Thoracic aorta (tissue), 2 donors: ENCODE measurements at places on chromosomes 3 and 15.

- no peaks in the 10 kb centered on the region for H3K27me3 ChIP-seq
- DNase-seq, result no peak
- no peak overlapping the region for H3K4me3 ChIP-seq
- H3K4me1 ChIP-seq, result no peaks in the 10 kb centered on the region
Observed at GRCh38 chr3:73706771-73707170, 82.0 kb upstream of the PDZRN3 start.

DNA sequence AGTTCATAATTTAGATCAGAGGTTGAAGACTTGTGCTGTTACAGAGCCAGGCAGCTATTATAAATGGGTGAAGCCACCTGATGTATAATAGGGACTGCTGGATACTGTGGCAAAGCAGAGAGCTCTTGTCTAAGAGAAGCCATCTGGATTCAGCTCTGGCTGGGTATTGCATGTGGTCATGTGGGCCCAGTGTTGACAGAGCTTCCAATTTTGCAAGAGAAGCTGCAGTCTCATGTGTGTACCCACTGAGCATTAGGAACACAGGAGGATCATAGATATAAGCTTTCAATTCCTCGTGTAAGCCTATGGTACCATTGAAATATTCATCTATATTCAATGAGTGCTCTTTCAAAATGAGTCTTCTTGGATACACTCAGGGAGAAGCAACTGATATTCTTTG is 303.9 kb upstream of the SLCO3A1 start:
- no peaks in the 10 kb centered on the region for H3K4me1 ChIP-seq
- DNase-seq, result no peak
- H3K27ac ChIP-seq, result no peak overlapping the region
- no peak overlapping the region for H3K4me3 ChIP-seq
- H3K36me3 ChIP-seq, result no peaks in the 10 kb centered on the region
- no peaks in the 10 kb centered on the region for H3K27me3 ChIP-seq

- no peaks in the 10 kb centered on the region for H3K4me1 ChIP-seq
- no peak overlapping the region for H3K27ac ChIP-seq
- no peaks in the 10 kb centered on the region for H3K27me3 ChIP-seq
- H3K4me3 ChIP-seq, result no peak overlapping the region
Observed at GRCh38 chr3:76495216-76495615, 544.7 kb upstream of the ROBO2 start.

GRCh38 chr3:31858439-31858838 is 122.6 kb downstream of the OSBPL10 start:
- H3K27me3 ChIP-seq, result no peaks in the 10 kb centered on the region
- no peak overlapping the region for H3K27ac ChIP-seq
- H3K4me3 ChIP-seq, result no peak overlapping the region
- H3K4me1 ChIP-seq, result no peaks in the 10 kb centered on the region
- no peak for DNase-seq

GRCh38 chr3:101131767-101132166 is 138.5 kb upstream of the ABI3BP start:
- H3K27ac ChIP-seq, result no peak overlapping the region
- H3K36me3 ChIP-seq, result no peaks in the 10 kb centered on the region
- no peaks in the 10 kb centered on the region for H3K4me1 ChIP-seq
- H3K4me3 ChIP-seq, result no peak overlapping the region
- no peaks in the 10 kb centered on the region for H3K27me3 ChIP-seq

- no peaks in the 10 kb centered on the region for H3K27me3 ChIP-seq
- no peak overlapping the region for H3K4me3 ChIP-seq
- H3K27ac ChIP-seq, result peak overlapping the region; percentile 45
- DNase-seq, result no peak
- peaks cover 11% of the 10 kb centered on the region for H3K4me1 ChIP-seq
- no peaks in the 10 kb centered on the region for H3K36me3 ChIP-seq
Observed at GRCh38 chr3:125128861-125129501, 73.2 kb upstream of the HEG1 start.

- no peak for DNase-seq
- H3K27ac ChIP-seq, result no peak overlapping the region
- no peaks in the 10 kb centered on the region for H3K4me1 ChIP-seq
- H3K36me3 ChIP-seq, result no peaks in the 10 kb centered on the region
- no peak overlapping the region for H3K4me3 ChIP-seq
Observed at GRCh38 chr3:67037615-67038014, 39.5 kb downstream of the KBTBD8 start.

- no peak overlapping the region for H3K27ac ChIP-seq
- H3K36me3 ChIP-seq, result no peaks in the 10 kb centered on the region
- no peak for DNase-seq
- H3K4me3 ChIP-seq, result no peak overlapping the region
- no peaks in the 10 kb centered on the region for H3K27me3 ChIP-seq
Observed at GRCh38 chr3:172448661-172449465, 607 bp upstream of the GHSR start.

- DNase-seq, result no peak
- H3K27me3 ChIP-seq, result no peaks in the 10 kb centered on the region
- H3K4me3 ChIP-seq, result no peak overlapping the region
- no peaks in the 10 kb centered on the region for H3K36me3 ChIP-seq
Observed at GRCh38 chr15:41996921-41997592, 23.8 kb downstream of the PLA2G4E start.

DNA sequence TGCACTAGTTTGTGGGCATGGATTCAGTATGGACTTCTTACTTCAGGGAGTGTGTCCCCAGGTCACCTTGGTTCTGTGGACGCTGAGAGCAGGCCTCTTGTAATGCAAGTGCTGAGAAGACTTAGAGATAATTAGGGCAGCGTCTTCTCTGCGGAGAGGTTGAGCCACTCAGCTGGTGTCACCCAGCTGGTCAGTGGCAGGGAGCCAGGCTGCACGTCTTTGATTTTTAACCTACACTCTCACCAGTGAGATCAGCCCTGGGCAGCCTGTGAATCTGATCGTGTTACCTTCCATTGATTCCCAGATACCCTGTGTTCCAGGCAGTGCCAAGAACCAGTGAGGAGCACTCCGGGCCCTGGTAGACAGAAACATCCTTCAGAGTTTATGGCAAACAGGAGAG is 92.6 kb downstream of the SLCO3A1 start:
- H3K4me3 ChIP-seq, result no peak overlapping the region
- no peaks in the 10 kb centered on the region for H3K27me3 ChIP-seq
- no peak for DNase-seq

- peaks cover 3% of the 10 kb centered on the region for H3K36me3 ChIP-seq
- peak overlapping the region; percentile 66 for H3K27ac ChIP-seq
- DNase-seq, result no peak
Observed at GRCh38 chr3:123344175-123344906, 104.5 kb downstream of the ADCY5 start.

DNA sequence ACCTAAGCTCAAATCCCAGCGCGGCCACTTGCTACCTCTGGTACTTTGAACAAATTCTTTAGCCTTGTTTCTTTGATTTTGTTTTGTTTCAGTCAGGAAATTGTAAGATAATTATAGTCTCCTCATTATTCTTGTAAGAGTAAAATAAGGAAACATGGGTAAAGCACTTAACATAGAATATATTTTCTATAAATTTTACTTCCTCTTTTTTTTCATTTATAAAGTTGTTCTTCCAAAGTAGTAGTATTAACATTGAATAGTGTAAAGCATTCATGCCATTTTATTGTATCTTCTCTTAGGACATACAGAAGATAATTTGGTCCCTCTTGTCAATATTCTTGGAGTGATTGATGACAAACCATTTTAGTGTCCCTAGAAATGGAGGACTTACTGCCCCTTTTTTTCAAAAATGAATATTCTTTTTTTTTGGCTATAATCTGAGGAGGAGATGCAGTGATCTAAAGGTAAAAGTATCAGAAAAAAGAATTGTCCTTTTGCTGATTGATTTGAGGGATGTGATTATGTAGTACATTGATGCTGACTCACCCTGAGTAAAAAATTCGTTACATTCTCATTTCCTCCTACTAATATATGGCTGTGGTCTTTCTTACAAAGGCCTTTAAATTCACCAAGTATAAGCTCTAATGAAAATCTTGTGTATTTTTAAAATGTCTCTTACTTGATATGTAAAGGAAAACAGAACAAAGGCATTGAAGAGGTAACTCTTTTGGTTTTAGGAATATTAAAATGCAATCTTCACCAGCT is 51.0 kb downstream of the ALCAM start:
- no peaks in the 10 kb centered on the region for H3K4me1 ChIP-seq
- DNase-seq, result no peak
- no peak overlapping the region for H3K4me3 ChIP-seq
- no peaks in the 10 kb centered on the region for H3K36me3 ChIP-seq

- H3K4me1 ChIP-seq, result peaks cover 68% of the 10 kb centered on the region
- H3K36me3 ChIP-seq, result peaks cover 53% of the 10 kb centered on the region
- H3K27ac ChIP-seq, result no peak overlapping the region
- DNase-seq, result no peak
Observed at GRCh38 chr15:68330416-68330815, 52.9 kb downstream of the FEM1B start.

DNA sequence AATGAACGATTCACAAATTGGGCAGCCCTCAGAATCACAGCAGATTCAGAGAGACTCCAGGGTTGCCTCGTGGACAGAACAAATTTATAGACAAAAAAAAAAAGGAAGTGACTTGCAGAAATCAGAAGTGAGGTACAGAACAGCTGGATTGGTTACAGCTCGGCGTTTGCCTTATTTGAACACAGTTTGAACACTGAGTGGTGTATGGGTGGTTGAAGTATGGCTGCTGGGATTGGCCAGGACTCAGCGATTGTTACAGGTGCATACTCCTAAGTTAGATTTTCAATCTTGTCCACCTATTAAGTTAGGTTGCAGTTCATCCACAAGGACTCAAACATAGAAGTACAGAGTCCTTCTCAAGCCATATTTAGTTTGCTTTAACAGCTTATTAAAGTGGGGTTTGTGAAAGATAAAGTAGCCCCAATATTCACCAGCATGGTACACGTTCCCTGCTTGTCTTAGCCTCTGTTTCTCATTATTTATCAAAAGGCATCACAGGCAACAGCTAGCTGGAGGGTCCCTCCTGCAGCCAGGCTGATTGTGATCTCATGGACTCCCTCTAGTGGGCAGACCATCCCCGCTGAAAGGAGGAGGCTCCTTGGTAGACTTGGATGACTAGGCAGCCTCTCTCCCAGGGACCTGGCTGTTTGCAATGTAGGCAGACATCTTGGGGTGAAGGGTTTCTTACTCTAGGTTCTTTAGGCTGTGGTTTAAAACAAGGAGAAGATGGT is 17.6 kb upstream of the ALDH1L1 start:
- no peaks in the 10 kb centered on the region for H3K36me3 ChIP-seq
- no peak overlapping the region for H3K4me3 ChIP-seq
- DNase-seq, result peak; percentile 65
- no peaks in the 10 kb centered on the region for H3K27me3 ChIP-seq

GRCh38 chr3:18556001-18556408 is 130.9 kb upstream of the SATB1 start:
- no peak overlapping the region for H3K27ac ChIP-seq
- H3K4me1 ChIP-seq, result no peaks in the 10 kb centered on the region
- DNase-seq, result no peak
- H3K4me3 ChIP-seq, result no peak overlapping the region
- H3K27me3 ChIP-seq, result no peaks in the 10 kb centered on the region
- no peaks in the 10 kb centered on the region for H3K36me3 ChIP-seq

- no peaks in the 10 kb centered on the region for H3K4me1 ChIP-seq
- H3K27ac ChIP-seq, result no peak overlapping the region
- no peaks in the 10 kb centered on the region for H3K36me3 ChIP-seq
- DNase-seq, result no peak
- no peaks in the 10 kb centered on the region for H3K27me3 ChIP-seq
Observed at GRCh38 chr3:53815067-53815466, 31.2 kb downstream of the CHDH start.

DNA sequence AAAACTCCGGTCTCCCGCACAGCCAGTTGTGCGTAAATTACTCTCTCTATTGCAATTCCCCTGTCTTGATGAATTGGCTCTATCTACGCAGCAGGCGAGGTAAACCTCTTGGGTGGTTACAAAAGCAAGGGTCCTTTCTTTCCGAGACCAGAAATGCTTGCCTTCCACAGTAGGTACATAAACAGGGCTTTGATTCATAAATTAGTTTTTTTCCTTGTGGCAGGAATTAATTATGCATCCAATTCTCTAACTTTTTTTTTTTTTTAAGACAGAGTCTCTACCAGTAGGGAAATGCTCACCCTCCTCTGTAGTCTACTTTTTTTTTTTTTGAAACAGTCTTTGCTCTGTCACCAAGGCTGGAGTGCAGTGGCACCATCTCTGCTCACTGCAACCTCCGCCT is 16.3 kb downstream of the CD80 start:
- H3K27ac ChIP-seq, result no peak overlapping the region
- H3K4me1 ChIP-seq, result no peaks in the 10 kb centered on the region
- H3K27me3 ChIP-seq, result no peaks in the 10 kb centered on the region
- no peak overlapping the region for H3K4me3 ChIP-seq
- DNase-seq, result no peak

DNA sequence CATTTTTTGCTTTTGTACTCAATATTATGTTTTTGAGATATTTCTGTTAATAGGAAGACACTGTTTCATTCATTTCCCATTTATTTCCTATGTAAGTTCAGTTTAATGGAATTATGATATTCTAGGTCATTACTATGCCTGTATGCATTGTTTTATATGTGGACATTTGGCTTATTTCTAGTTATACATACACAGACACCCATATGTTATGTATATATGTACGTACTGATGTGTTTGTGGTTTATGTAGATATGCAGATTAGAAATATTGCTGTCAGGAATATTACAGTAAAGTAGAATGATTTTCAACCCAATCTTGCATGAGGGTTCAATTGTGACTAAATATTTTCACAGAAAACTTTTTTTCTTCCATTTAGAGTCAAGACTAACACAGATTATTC is 190.5 kb downstream of the KCNH8 start:
- no peaks in the 10 kb centered on the region for H3K27me3 ChIP-seq
- H3K27ac ChIP-seq, result no peak overlapping the region
- no peaks in the 10 kb centered on the region for H3K4me1 ChIP-seq
- no peak overlapping the region for H3K4me3 ChIP-seq
- no peaks in the 10 kb centered on the region for H3K36me3 ChIP-seq
- DNase-seq, result no peak
